ENCODE measurements at places on chromosomes 2 and 18. TPM values are rescaled to one million over a fixed set of nuclear protein-coding genes. Genes with fewer than 3 reads are reported as not detected.

Gene SPIRE1
- total RNA-seq, result 26.0 TPM

Gene PLEK
- not detected for total RNA-seq

DNA sequence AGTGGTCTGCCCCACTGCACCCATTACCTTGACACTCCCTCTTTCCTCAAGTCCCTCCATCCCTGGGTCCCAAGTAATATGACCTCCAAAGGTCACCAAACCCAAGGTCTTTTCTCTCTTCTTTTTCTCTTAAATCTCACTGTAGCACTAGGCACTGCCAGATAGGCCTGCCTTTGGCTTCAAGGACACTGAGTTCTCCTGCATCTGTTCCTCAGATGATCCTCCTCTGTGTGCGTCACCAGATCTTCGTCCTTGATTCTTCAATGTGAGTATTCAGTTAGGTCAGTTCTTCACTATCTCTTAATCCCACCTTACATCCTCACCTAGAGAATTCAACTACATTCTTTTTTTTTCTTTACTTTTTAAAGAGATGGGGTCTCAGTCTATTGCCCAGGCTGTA, 249.2 kb downstream of the NBAS start:
- DNase-seq, result no peak

GRCh38 chr2:120474486-120474885, 128.6 kb downstream of the INHBB start:
- DNase-seq, result no peak

DNA sequence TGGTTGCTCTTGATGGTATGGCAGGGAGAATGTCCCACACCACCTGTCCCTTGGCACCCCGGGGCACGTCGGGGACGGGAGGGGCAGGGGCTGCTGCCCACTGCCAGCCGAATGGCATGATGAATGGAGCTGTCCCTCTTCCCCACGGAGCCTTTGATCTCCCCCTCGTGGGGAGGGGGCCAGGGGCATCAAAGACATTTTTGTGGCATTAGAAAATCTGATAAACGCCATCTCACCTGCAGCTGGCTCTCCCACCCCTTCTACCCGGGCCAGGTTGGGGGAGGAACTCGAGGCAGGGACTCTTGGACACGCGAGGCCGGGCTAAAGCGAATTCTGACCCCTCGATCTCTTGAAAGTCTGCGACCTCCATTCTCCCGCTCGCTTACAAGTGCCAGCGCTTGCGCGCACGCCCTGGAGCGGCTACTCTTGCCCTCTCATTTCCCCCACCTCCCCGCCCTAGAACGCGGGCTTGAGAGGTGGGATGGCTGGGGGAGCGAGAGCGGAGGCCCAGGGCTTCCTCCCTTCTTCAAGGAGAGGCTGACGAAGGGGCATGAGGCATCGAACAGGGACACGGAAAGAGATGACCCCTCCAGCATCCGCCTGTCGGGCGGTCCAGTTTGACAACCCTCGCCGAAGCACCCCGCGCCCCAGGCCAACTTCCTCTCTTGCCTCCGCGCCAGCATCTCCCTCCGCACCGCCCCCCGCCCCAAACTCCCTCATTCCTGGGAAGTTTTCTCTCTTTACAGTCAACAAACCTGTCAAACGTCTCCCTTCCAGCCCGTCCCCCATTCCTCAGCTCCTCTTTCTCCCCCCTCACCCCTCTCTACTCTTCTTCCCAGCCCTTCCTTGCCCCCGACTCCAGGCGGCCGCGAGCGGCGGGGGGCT, 692 bp upstream of the WNT6 start:
- DNase-seq, result no peak

DNA sequence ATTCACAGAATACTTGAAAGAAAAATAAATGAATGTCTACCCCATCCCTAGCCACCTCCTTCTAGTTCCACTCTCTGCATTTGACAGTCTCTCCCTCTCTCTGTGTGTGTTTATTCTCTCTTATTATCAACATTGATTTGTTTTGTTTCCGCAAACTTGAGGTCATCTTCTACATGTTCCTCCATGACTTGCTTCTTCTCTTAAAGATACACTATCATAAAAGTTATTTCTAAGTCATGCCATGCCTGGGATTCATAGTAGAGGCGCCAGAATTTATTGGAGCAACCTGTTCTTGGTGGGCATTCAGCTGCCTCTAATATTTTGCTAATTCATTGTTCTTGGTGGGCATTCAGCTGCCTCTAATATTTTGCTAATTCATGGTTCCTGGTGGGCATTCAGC, 58.9 kb upstream of the SMAD7 start:
- no peak for DNase-seq

Measured in LHCN-M2 (cell line).